ENCODE measurements at places on chromosomes 3 and 15.

DNA sequence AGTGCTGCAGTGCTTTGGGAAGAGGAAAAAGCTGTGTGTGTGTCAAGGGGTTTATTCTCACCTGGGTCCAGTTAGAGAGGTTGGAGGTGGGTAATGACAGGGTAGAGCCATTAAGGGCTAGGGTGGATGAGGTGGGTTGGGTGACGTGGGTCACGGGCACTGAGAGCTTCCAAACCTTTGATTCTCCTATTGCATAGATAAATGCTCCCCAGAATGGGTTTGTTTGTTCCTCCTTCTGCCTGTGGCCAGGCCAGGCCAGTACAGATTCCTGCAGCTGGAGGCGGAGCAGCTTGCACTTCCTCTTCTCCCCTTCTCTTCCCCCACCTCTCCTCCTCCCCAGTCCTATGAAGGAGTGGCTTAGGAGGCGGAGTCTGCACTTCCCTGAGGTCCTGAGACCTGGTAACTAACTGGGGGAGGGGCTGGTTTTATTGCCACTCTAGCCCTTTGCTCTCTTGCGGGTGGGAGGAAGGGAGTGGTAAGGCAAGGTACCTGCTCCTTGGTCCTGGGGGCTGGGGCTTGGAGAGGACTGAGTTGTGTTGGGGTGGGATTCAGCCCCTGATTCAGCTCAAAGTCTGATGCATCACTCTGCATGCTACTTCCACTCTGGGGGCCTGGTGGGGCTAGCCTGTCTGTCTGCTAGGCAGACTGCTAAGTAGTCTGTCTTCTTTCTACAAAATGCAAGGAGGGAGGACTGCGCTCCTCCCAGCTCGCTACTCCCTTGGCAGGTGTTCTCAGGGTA is 3.5 kb downstream of the SPINT1 start:
- DNase-seq: peak; percentile 87

DNA sequence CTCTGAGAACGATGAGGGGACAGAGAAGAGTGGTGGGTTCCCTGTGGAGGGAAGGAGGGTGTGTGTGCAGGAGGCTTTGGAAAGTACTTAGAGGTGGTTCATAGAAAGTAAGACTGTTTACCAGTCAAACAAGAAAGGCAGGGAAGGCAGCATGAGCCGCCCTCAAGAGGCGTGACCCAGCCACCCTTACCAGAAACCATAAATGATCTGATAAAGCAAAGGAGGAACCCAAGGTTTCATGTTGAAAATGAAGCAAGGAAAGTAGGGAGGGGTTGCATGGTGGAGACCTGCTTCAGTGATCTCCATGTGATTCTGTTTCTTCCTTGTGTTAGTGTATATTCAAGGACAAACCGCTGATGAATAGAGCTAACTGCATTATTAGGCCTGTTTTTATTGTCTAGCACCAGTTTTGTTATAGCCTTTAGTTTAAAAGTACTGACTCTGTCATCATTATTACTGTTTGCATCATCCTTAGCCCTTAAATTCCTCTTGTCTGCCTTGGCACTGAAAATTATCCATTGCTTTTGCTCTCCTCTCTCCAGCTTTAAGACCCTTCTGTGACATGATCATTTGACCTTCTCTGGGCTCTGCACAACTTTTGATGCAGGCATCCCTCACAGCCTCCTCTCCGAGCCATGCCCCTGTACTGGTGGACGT is 96.1 kb downstream of the STAC start:
- no peak for DNase-seq

- no peak for DNase-seq
Observed at GRCh38 chr15:29014493-29014892, 128.7 kb downstream of the APBA2 start.

GRCh38 chr15:73034221-73034620 is 18.0 kb upstream of the NEO1 start:
- no peak for DNase-seq

DNA sequence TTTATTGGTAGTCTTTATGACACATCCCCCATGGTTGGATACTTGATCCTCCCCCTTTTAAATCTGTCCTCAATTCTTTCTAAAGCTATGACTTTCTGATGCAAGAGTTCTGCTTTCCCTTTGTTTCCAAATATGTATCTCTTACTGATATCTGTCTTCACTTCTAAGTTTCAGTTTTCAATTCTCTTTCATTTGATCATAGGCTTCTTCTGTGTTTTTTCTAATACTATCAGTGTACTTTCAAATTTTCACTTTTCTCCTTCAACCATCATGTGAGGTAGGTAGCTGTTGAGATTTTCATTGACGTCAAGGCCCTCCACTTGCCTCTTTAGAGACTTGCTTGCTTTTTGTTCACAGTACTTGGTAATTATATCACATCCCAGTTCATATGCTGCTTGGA is 436.5 kb downstream of the CNTN4 start:
- no peak for DNase-seq

DNA sequence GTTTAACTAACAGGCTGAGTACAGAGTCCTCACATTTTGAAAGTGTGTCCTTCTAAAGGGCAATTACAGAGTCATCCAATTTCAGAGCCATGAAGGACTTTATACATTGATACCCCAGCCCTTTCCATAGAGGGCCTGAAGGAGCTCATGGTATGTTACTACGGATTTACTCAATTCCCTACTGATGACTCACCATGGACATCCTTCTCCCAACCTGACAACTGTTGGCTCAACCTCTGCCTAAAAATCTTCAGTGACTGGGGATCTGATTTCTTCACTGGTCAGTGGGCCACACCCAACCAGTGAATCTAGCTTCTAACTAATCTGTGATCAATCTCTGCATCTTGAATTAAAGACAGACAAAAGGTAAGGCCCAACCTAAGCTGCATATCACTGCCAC is 963.4 kb upstream of the CFAP20DC start:
- no peak for DNase-seq

DNA sequence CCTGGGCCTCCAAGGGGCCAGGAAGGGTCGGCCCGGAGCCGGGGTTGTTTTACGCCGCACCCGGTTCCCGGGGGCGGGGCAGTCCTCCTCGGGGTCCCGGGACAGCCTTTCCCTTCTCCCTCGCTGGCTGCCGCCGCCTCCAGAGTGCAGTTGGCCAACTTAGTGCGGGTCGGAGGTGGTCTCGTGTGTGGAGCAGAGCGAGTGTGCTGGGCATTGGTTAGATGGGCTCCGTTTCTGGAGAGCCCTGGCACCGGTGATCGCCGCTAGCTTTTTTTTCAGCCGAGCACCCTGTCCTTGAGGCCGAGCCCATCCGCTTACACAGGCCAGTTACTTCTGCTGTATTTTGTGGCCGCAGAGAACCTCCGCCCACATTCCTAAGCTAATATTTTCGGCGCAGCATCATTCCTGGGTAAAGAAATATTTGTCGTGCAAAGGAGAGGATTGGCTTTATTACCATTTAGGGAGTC is 585 bp downstream of the KIF23 start:
- DNase-seq: peak; percentile 58

DNA sequence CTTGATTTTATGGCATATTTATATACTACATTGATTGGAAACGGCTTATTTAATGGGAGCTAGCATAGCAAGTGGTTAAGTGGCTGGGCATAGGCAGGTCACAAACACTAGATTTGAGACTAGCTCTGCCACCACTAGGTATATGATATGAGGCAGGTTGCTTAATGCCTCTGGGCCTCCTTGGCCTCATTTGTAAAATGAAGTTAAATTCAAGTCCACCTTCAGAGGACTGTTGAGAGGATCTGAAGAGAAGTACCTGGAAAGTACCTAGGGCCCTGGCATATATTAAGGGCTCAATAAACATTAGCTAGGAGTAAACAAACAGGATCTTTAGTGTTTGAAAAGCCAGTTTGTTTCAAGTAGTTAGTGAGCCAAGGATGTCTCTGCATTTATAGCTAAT is 166.4 kb upstream of the FEZF2 start:
- no peak for DNase-seq

DNA sequence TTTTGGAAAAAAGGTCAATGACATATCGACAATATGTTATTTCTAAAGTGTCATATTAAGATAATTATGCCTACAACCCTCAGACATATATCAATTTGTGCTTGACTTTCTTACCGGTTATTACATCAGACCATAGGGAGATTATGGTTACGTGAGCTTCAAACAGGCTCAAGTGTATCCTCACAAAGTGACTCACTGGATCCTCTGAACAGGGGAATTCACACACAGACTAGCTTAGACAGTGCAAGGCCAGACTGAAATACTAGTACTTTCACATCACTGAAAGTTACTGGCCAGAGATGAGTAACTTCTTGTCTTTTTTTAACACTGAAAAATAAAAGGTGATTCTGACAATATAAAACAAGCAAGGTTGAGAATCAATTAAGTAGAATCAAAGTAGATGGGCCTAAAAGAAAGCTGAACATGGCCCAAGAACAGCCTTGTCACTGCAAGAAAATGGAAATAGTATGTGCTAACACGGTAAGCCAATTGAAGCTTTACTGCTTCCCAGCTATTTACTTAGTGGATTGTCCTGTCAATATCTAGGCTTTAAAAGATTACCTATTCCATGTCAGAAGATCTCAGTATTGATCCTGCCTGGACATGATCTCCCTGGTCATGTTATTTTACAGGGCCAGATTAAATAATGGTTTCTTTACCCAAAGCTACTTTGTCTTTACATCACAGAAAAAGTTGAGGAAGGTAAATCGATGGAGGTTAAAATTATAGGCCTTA is 848.6 kb downstream of the ROBO1 start:
- no peak for DNase-seq

GRCh38 chr3:134372396-134373270 is 1.6 kb downstream of the AMOTL2 start:
- no peak for DNase-seq

- no peak for DNase-seq
Observed at GRCh38 chr3:100102757-100103156, 11.5 kb downstream of the FILIP1L start.

DNA sequence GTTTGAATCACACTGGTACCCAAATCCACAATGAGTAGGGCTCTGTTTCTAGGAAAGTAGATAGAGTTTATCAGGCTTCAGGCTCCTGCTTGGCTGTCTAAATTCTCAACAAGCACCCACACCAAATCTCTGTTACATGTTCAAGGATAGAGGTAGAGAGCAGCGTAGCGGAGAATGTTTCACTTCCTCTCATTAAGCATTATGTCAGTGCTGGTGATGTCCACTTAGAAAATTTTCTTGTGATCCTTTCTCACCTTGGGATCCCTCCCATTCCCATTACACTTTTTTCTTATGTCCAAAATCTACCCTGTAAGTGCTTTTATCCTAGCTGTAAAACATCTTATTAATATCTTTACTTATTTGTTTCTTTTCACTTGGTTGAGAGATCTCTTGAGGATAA is 34.7 kb upstream of the GCSAM start:
- DNase-seq: no peak

DNA sequence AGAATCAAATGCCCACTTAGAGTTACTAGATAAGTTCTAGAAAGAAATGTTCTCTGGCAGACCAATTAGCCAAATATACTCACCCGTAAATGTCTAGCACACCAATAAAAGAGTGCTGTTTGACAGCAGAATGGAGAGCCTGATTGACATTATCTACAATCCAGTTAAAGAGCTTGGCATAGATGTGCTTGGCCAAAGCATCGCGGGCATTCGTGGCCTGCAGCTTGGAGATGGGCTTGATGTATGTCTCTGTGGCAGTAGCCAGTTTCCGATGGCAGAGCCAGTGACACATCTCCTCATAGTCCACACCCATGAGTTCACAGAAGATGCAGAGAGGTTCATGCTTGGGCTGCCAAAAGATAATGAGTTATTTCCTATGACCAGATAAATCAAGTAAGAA is 101.5 kb upstream of the MYO5C start:
- DNase-seq: no peak

- no peak for DNase-seq
Observed at GRCh38 chr3:112376241-112376911, 43.4 kb downstream of the CD200 start.

- peak; percentile 15 for DNase-seq
Observed at GRCh38 chr15:90716317-90716975, 700 bp upstream of the BLM start.

DNA sequence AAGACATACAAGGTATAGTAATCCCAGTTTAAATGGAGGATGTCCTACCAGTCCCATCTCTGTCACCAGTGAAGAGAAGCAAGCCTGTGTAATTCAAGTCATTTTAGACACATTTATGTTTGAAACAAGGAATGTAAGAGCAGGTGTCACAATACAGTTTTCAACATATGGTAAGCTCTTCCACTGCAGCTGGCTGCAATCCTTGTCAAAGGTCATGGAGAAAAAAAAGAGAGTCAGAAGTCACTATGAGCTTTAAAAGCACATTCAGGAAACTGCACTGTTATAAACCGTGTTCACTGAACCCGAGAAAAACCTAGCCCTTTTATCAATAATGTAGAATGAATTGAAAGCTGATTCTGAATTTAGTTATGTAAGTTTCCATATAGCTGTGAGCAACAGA is 206.4 kb downstream of the NAALADL2 start:
- no peak for DNase-seq

DNA sequence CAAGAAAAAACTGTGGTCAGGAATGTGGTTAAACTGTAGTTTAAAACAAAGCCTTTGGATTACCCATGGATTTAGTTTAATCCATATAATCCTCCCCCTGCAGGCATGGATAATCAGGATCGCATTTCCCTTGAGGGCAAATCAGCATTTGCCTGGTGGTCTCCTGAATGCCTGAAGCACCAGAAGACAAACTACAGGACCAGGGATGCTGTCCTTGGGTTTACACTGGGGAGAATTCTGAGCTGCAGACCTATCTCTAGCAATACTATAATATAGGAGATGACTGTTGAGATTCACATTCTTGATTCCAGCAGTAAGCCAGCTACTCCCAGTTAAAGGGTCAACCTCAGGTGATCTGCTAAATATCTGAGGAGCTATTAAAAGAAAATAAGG is 10.6 kb downstream of the PIK3CB start:
- DNase-seq: no peak

DNA sequence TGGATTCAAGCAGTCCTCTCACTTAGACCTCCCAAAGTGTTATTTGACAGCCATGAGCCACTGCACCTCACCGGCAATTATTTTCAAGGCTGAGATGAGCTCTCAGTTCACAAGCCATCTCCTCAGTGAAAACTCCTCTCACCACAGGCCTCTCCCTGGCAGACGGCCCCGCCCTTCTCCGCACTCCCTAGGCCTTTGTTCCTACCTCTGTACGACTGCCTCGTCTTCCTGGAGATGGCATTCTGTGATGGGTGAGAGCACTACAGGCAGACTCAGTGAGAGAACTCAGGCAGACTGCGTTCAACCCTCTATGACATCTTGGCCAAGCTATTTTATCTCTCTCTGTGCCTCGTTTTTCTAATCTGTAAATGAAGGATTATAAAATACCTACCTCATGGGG is 67.0 kb upstream of the TPM1 start:
- no peak for DNase-seq

- no peak for DNase-seq
Observed at GRCh38 chr3:192133271-192133670, 594.1 kb downstream of the FGF12 start.

GRCh38 chr15:94844538-94845389 is 613.4 kb downstream of the MCTP2 start:
- peak; percentile 78 for DNase-seq

DNA sequence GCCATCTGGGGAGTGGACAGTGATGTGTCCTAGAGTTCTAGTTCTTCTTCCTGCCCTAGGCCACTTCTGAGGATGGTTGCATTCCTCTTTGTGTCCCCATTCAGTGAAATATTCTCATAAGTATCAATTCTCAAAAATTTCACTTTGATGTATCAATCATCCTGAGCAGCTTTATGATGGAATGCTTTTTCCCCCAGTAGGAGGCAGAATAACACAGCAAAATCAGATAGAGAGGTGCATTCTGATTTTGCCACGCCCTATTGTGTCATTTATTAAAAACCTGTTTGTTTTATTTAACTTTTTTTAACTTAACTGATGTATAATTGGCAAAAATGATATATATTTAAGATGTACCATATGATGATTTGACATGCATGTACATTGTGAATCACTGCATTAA is 656.0 kb upstream of the GRM7 start:
- peak; percentile 21 for DNase-seq

GRCh38 chr3:151356794-151357462 is 27.6 kb upstream of the P2RY13 start:
- DNase-seq: peak; percentile 36
